ENCODE measurements at places on chromosomes 16 and 17.

- DNase-seq = no peak
Measured at GRCh38 chr16:81637336-81638235, 141.5 kb upstream of the PLCG2 start.

- DNase-seq = no peak
Measured at GRCh38 chr17:43757171-43757660, 1.4 kb downstream of the SOST start.

- DNase-seq = no peak
Measured at GRCh38 chr16:90020260-90020837, 1.1 kb upstream of the DBNDD1 start.

GRCh38 chr17:80573701-80574100, 29.1 kb downstream of the RPTOR start:
- no peak for DNase-seq

DNA sequence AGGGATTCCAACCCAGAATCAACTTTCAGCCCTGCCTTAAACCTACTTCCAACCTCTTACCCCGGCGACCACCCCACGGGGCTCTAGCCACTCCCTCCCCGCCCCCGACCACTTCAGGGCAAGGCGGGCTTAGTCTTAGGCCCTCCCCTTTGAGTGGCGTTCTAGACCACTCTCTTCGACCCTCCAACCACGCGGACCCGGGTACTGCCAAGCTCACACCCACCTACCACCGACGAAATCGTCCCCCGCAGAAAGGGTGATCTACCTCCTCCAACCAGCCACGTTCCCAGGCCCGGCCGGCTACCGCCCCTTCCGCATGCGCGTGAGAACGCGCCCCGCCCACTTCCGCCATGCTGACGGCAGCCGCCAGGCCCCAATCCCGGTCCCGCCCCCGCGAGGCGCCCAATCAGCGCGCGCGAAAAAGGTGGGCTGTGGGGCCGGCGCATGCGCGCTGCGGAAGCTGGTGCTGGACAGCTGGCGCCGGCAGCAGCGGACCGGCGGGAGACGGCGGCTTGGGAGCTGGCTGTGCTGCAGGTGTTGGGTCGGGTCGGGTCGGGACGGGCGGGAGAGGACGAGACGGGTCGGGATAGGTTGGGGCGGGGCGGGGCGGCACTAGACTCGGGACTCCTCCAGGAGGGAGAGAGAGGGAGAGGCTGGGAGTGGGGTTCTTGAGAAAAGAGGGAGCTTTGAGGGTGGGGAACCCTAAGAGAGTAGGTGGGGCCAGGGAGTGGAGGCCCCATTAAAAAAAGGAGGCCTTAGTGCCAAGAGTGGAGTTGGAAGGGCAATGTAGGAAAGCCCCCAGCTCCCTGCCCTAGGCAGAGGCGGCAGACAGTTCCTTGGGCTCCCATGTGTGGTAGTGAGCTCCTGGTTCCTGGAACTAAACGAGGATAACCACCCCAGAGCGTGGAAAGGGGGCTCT, at the start of gene NAT9:
TSS of gene NAT9 (minus strand) at position 302 of the 919 bp plus-strand sequence. CDS start 647 bp downstream, outside the sequence.
- DNase-seq = peak; percentile 87

DNA sequence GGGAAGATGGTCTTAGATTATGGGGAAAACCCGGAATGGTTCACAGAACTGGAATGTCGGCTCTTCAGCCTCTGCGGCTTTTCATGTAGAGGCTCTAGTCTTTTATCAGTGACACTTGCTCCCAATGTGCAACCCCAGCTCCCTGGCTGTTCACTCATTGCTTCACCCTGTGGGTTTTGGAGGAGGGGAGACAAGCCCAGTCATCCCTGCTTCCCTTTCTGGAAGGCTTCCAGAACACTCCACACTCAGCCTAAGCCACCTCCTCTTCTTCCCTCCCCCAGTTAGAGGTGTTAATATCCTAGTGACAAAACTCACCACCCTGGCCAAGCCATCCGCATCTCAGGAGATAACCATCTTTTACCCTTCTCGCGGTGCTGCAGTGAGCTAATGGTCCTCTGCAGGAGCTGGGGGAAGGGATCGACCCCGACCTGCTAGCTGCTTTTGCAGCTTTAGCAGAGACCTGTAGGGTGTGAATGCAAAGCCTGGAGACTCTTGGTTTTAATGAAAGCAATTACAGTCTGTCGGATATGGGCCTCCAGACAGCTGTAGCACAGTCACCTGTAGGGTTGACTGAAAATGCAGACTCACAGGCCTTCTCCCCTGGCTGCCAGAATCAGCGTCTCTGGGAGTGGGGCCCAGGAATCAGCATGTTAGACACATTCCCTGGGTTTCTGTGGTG, 24.3 kb upstream of the LASP1NB start:
- DNase-seq = peak; percentile 94

DNA sequence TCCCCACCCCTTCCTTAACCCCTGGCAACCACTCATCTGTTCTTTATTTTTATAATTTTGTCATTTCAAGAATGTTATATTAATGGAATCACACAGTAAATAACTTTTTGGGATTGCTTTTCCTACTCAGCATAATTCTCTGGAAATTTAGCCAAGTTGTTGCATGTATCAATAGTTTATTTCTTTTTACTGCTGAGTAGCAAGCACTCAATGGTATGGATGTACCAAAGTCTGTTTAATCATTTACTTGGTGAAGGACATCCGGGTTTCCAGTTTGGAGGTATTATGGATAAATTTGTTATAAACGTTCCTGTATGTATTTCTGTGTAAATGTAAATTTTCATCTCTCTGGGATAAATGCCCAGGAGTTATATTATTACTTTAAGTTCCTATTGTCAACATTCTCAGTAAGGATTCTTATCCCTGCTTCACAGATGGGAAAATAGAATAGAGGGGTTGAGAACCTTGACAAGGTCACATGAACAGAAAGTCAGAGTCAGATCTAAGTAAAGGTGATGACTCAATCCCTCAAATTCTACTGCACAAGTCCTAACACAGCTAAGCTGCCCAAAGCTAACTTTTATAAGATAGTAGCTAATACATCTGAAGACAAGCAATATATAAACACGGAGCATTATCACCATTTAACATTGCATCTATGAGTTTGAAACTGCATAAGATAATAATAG, 62.4 kb upstream of the MTMR4 start:
- no peak for DNase-seq
